Brain (organoid and tissue), 16 donors: ENCODE measurements at places on chromosomes 16 and 17.
A peak's percentile ranks its signal among the peaks of the same experiment; 100 is the strongest.

GRCh38 chr17:44130693-44131349 is 7.4 kb upstream of the HDAC5 start:
- no peak for DNase-seq

DNA sequence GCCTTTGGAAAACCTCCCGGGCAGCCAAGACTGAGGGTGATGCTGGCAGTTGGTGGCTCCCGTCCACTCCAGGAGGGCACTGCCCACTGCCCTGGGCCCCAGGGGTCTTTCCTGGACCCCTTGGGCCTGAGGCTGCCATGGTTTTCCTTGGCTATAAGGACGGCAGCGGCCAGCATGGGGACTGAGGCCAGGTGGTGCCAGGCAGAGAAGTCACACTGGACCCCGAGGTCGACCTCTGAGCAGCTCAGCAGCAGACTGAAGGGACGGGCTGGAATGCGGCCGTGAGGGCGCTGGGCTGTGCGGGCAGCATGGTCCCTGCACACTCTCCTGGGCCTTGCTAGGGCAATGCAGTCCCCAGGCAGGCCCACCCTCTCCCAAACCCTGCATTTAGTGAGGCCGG is 55.6 kb upstream of the GNG13 start:
- no peak for DNase-seq

GRCh38 chr17:82938873-82939620 is 99.2 kb upstream of the ZNF750 start:
- peak; percentile 52 for DNase-seq

GRCh38 chr17:32861981-32862380 is 14.9 kb downstream of the MYO1D start:
- no peak for DNase-seq

GRCh38 chr16:50761267-50761666 is 19.4 kb downstream of the CYLD start:
- no peak for DNase-seq

DNA sequence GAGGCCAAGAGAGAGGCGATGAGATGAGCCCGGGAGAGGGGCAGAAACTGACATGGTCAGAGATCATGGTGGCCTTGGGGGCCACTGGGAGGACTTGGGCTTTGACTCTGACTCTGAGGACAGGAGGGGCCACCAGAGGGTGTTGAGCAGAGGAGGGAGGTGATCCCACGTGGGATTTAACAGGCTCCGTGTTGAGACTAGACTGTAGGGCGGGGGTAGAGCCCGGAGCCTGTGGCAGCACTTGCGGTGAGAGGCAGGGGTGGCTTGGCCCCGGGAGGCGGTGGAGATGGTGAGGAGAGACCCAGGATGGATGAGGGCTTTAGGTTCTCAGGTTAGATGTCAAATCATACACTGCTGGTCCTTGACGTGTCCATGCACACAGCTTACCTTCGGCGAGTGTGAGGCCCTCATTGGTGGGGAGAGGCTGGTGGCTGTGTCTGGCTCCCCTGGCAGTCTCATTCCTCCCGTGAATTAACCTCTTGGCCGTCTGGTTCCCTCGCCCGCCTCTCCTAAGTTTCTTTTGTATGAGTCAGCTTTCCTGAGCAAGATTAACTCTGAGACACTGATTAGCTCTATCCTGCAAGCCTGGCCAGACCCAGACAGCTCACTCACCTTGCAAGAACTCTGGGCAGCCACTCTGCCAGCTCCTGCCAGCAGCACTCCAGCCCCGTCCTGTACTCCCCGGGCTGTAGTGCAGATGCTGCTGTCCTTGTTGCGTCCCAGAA is 39.7 kb downstream of the VPS35L start:
- DNase-seq = no peak

GRCh38 chr17:36869856-36870719 is 67.2 kb upstream of the LHX1 start:
- no peak for DNase-seq

DNA sequence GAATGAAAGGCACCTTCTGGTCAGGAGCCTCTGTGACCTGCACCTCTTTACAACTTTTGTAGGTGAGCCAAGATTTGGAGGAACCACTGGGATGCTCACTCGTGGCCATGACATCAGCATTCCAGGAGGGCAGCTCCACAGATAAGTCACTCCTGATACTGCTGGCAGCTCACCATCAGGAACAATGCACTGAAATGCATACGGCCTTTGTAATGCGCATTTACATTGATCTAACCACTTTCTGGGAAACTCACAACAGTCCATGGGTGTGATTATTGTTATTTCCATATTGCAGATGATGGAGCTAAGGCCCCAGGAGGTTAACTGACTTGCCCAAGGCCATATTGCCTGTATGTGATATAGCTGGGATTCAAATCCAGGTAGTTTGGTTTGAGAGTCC is 34.3 kb upstream of the PMFBP1 start:
- no peak for DNase-seq

DNA sequence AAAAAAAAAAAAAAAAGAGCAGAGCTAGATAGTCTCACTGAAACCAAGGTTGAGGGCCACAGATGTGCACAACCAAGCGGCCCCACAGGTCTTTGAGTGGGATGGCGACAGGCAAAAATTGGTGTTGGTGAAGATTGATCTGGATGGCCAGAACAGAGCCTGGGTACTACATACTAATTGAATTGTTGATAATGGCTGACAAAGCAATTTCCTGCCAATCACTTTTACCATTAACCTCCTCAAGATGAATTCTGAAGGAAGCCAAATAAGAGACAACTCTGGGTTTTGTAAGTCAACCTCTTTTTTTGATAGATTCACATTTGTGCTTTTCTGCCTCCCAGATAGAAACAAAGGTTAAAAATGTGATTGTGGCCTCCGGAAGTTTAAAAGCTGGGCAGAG is 19.4 kb upstream of the HS3ST3B1 start:
- no peak for DNase-seq

DNA sequence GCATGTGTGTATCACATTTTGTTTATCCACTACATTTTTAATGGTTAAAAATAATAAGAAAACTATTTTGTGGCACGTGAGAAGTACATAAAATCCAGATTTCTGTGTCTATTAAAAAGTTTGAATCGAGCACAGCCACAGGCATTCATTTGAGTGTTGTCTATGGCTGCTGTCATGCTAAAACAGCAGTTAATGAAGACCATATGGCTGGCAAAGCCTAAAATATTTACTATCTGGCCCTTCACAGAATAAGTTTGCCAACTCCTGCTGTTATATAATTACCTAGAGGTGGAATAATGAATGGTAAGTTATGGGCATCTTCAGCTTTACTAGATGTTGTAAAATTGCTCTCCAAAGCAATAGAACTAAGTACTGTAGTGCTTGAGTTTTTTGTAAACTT is 30.5 kb downstream of the TMEM98 start:
- no peak for DNase-seq

GRCh38 chr16:54862529-54862928 is 68.1 kb upstream of the IRX5 start:
- DNase-seq = no peak

DNA sequence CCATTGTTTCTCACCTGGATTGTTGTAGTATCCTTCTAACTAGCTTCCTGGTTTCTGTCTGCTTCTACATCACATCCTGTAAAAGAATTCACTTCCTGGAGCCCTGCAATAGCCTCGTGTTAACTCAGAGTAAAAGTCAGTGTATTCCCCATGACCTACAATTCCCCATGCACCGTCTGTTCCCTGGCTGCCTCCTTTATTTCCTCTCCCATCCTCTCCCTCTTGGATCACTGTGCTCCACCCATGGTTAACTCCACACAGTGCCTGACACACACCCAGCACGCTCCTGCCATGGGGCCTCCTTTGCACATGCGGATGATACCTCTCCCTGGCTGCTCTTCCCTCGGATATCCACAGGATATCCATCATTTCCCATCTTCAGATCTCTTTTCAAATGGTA is 301.4 kb upstream of the IRX3 start:
- DNase-seq = no peak

DNA sequence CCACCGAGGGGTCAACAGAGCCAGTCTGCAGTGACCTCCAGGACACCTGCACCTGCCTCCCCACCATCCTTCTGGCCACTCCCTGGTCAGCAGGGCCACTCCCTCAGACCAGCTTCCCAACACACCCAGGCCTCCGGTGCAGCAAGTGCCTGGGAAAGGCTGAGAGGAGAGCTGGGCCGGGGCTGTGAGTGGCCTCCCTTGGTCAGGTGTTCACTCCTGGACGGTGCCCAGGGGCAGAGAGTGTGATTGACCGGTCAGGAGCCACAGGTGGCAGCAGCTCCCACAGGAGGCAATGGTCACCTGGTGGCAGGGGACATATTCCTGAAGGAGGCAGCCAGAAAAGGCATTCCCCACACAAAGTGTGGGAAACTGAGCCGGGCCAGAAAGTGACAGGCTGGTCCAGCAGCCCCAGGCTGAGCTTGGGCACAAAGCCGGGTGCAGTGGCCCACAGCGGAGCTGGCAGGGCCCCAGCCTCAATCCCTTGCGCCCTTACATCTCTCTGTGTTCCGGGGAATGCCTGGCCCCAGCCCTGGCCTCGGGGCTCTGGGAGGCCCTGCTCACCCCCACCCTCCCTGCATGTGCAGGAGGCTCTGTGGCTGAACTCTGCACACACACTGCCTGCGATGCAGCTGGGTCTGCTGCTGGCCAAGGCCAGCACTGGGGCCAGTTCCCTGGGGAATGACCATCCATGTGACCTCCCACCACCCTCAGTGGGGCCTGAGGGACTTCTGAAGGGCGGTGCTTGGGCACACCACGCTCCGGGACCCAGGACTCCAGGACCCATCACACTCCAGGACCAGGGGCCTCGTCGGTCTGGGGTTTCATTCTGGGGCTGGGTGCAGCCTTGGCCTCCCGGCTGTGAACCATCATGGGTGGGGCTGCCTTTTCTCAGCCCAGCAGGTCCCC is 1.2 kb upstream of the C17orf99 start:
- DNase-seq = no peak

GRCh38 chr16:27551036-27551435 is 1.1 kb downstream of the KATNIP start:
- no peak for DNase-seq

DNA sequence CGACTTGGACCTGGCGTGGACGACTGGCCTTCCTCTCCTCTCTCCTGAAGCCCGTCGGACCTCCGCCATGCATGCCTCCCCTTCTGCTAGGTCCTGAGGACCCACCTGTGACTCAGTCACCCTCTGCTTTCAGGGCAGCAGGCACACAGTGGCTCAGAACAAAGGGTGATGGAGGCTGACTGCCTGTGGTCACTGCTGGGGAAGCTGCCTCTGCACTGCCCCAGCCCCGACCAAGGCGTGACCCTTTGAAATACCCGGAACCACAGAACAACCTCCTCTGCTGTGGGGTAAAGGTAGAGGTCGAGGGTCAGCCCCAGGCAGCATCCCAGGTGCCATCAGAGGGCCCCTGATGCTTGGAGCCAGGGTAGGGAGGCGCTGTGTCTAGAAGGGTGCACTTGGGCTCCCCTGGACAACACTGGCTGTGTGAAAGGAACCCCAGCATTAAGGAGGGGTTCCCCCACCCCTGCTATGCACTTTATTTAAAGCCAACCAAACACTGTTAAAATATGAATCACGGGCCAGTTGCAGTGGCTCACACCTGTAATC is 12.5 kb upstream of the SLC4A1 start:
- DNase-seq = no peak

DNA sequence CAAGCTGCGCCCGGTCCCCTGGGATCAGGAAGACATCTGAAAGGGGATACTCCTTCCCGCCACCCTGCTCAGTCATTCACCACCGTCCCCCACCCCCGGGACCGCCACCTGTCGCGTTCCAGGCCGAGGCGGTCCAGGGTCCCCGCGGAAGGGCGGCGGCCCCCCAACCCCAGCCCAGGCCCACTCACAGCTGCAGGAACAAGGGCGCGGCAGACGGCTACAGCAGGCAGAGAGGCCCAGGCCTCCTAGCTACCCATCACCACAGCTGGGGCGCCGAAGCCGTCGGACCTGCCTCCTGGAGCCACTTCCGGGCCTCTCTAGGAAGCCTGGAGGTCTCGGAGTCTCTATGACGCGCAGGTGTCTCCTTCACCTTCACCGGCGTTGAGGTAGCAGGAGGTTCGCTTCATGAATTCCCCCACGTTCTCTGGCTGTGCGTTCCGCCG is at the start of gene SDR42E1:
SDR42E1 (minus strand) TSS at position 272 of the 443 bp plus-strand sequence. CDS start 10,612 bp downstream, outside the sequence.
- no peak for DNase-seq

GRCh38 chr16:86040496-86040895 is 141.5 kb downstream of the IRF8 start:
- DNase-seq = no peak
